ENCODE measurements at places on chromosomes 7 and 10. TPM values are rescaled to one million over a fixed set of nuclear protein-coding genes. Genes with fewer than 3 reads are reported as not detected.

DNA sequence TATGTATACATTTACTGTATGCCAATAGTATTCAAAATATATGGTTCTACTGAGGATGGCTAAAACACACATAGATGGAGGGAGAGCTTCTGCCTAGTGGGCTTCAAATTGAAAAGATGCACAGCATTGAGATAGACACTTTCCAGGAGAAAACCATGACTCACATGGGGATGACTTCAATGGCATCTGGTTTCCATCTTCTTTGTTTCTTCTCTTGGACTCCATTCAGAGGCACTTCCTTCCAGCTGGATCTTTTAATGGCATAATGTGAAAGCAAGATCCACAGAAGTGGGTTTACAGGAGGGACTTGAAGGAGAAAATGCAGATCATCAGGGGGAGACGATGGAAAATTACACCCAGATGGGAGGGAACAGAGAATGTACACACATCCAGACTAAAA lies 84.9 kb downstream of the ZNF365 start:
- no peak for DNase-seq

GRCh38 chr7:15737601-15738000 lies 51.1 kb upstream of the MEOX2 start:
- no peak for DNase-seq

GRCh38 chr10:29702273-29703164 lies 67.7 kb upstream of the SVIL start:
- DNase-seq = no peak

- no peak for DNase-seq
Measured at GRCh38 chr7:104275900-104276299, 52.5 kb upstream of the LHFPL3 start.

DNA sequence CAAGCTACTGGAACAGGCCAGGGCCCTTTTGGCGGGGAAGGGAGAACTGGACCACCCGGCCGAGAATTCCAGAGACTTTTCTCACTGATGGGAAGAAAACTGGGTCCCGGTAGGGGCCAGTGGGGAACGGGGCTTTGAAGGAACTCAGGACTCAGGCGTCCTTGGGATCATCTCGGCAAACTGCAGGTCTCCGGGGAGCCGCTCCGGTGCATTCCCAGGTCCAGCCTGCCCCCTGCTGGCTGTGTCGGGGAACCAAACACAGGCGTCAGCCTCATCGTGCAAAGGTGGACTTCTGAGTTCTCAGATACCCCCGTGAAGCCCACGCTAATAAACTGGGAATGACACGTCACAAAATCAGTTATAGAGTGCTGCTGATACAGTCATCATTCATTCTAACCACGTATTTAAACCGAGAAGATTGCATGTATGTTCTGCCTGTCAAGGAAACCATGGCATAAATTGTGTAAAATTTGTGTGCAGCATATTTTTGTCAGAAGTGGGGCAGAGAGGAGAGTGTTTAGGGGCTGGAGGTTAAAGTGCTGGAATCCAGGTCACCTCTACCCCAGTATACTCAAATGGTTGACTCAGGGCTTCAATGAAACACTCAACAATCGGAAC lies 76.1 kb upstream of the CPXM2 start:
- DNase-seq = peak; percentile 82

GRCh38 chr10:132363921-132364593 lies 32.1 kb downstream of the LRRC27 start:
- DNase-seq = peak; percentile 59

DNA sequence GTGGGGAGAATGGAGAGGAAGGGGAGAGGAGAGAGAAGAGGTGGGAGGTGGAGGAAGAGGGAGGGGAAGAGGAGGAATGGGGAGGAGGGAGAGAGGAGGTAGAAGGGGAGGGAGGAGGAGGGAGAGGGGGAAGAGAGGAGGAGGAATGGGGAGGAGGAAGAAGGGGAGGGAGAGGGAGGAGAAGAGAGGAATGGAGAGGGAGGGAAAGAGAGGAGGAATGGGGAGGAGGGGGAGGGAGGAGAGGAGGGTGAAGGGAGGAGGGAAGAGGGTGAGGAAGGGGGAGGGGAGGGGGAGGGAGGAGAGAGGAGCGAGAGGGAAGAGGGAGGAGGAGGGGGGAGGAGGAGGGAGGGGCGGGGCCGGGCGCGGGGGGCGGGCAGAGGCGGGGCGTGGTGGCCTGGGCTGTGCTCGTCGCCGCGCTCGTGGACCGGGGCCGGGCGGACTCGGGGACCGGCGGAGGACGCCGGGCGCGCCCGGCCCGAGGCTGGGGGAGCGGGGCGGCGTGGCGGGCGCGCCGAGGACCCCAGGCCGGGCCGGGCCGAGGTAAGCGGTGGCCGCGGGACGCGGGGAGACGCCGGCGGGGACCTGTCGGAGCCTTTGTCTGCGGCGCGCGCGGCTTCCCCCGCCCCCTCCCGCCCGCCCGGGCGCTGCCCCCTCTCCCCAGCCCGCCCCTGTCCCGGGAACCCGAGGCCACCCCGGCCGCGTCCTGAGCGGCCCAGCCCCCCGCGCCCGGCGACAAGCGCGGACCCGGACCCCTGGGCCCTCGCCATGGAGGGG lies at the start of gene SLC29A4:
Gene SLC29A4 (plus strand): TSS at position 401 of the 774 bp plus-strand sequence. CDS start 4,874 bp downstream, outside the sequence.
- DNase-seq = peak; percentile 77

- peak; percentile 56 for DNase-seq
Measured at GRCh38 chr10:124289851-124290795, 128.6 kb downstream of the OAT start.

- DNase-seq = no peak
Measured at GRCh38 chr7:100964630-100965029, 4.7 kb upstream of the MUC12 start.

DNA sequence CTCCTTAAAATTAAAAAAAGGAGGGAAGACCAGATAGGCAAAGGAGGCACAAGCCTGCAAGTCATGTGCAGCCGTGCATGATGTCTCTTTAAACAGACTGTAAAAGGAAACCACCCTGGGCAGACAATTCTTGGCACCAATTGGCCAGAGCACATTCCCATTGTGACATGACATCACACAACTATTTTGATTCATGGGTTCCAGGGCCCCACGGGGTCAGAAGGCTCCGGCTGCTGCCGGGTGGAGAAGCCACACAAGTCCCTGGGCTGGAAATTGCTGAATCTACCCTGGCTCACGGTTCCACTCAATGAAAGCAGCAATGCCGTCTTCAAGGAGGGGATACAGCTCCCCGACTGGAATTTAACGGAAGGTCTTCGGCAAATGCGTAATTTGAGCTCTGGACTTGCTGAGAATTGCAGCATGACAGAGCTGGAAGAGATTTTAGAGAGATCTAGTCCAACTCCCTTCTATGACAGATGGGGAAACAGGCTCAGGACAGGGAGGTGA lies 140.5 kb downstream of the PRKAG2 start:
- no peak for DNase-seq

DNA sequence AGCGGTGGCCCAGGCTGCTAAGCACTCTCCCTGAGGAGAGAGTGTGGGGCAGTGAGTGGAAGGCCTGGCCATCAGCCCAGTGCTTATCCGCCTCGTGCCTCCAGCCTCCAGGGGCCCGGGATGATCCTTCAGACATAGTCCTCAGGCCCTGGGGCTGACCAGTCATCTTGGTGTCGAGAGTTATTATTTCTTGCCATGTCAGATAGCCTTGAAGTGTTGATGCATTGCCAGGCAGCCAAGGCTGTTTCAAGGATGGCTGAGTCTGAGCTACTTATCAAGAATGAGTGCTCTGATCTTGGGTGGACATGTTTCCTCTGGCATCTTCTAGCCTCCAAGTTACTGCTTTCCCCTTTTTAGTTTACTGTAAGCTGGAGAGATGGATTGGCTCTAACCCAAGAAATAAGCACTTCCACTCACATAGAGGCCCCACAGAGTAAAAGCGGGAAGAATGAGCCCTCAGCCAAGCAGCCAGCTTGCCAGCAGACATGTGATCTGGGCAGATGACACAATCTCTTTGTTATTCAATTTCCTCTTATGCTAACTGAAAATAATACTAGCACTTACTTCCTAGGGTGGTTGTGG lies 136.5 kb upstream of the NAMPT start:
- peak; percentile 81 for DNase-seq

DNA sequence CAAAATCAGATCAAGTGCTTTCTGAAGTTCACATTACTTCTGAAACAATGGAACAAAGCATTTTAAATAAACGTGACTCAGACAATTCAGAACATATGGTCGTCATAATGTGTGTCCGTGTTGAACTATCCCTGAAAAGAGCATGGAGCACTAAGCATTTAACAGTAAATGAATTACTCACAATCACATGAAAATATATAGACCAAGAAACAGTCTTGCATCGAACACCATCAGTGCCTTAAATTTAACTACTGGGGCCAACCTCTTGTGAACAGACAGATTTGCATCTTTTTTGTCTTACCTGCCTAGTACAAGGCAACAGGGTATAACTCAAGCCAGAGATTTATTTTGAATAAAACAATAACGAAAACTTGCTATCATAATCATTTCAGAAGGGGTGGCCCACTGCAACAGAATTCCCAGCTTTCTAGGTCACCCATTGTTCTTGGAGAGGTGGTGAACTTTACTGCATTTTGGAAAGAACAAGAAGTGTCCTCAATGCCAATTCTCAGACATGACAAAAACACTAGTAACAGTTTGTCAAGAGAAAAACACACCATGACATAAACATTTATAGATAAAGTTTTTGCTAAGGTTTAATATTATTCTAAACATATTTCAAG lies 293.5 kb downstream of the SFMBT2 start:
- DNase-seq = no peak

GRCh38 chr10:22765660-22766547 lies 51.5 kb upstream of the PIP4K2A start:
- DNase-seq = no peak

DNA sequence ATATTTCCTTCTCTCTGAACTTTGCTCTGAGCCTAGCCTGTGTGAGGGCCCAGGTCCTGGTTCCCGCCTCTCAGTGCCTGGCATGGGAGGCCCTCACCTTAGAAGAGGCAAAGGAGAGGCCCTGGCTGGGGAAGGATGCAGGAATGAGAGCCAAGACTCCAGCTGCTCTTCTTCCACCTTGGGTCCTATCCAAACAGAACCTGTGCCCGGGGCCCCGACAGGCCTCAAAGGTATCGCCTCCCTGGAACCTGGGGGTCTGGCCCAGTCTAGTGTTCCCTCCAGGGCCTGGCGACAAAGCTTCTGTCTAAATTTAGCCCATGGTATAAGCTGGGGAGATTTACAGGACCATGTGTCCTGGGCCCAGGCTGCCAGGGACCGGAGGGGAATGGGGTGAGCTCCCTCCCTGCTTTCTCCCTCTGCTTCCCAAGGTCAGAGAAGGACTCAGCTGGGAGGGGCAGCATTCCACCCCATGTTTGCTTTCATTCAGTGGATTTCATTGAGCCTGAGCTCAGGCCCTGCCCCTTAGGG lies 12.0 kb upstream of the CRHR2 start:
- DNase-seq = no peak

DNA sequence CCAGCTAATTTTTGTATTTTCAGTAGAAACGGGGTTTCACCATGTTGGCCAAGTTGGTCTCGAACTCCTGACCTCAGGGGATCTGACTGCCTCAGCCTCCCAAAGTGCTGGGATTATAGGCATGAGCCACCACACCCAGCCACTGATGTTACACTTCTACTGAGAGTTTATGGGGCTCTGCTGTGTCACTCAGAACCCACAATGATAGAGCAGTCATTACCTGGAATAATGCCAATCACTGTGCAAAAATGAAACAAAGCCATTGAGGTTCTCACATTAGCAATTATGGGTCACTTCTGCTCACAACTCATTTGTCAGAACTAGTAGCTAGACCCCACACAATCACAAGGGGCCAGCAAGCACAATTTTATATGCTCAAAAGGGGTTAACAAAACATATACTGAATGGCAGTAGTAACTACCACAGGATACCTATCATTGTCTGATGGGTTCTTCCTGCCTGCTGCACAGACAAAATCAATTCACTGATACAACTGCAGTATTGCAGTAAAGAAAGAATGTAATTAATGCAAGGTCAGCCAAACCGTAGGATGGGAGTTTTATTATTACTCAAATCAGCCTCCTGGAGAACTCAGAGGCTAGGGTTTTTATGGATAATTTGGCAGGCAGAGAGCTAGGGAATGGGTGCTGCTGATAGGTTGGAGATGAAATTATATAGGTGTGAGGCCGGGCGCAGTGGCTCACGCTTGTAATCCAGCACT lies 72.1 kb upstream of the TRIM24 start:
- no peak for DNase-seq

DNA sequence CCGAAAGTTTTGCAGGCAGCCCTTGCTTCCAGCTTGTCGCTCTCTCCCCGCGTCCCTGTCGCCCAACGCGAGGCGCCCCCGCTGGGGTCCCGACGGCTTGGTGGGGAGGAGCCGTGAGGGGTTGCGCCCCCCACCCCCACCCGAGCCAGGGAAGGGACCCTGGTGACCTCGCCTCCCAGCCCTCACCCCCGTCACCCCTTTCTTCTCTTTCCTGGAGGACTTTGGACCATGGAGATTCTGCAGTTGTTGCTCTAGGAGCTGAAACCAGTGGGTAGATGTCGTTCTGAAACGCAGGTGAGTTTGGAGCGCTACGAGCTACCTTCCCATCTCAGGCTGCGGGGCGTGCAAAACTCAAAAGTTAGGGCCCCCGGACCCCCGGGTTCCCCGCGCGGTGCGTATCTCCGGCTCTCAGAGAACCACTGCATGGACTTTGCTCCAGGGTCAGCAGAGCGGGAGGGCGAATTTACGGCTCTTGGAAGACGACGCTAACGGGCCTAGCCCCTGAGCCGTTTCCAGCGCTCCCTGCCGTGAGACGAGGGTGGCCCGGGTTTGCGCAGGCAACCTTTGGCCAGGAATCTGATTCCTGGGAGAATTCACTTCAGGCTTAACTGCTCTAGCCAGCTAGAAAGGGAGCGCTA lies 684 bp upstream of the ATXN7L1 start:
- DNase-seq = peak; percentile 68

DNA sequence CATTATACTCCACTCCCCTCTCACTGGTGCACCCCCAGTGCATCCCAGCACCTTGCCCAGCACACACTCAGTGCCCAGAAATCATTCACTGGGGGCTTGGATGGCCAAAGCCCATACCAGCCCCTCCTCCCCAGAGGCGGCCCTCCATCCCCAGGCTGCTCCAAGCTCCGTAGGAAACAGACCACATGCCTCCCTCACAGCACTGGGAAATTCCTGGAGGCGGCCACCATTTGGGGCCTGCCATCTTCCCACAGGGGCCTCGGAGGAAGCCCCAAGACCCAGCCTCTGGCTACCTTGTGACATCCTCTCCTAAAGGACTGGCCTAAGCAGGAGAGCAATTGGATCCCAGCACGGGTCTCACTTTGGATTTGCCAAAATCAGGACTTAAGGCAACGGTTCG lies 49.7 kb downstream of the FOXL3 start:
- no peak for DNase-seq

GRCh38 chr7:155395176-155395797 lies 62.6 kb upstream of the EN2 start:
- DNase-seq = no peak

GRCh38 chr7:2248984-2249694 lies 7.1 kb downstream of the NUDT1 start:
- peak; percentile 79 for DNase-seq

The SEMA3E gene
- total RNA-seq = 11.9 TPM

The PSMG3 gene
- total RNA-seq = 20.3 TPM

The SPDYE2 gene
- not detected for total RNA-seq

The PPP1R3C gene
- 15.1 TPM for total RNA-seq

The ASB15 gene
- not detected for total RNA-seq

The ZRANB1 gene
- total RNA-seq = 20.5 TPM

The TFPI2 gene
- total RNA-seq = 7.1 TPM

The PNLIPRP3 gene
- total RNA-seq = 0.20 TPM

The ST8SIA6 gene
- 13.9 TPM for total RNA-seq

The GIMAP1 gene
- 13.0 TPM for total RNA-seq

The HIF1AN gene
- 36.8 TPM for total RNA-seq

The ADGRA1 gene
- not detected for total RNA-seq
